ENCODE measurements at places on chromosomes 1 and 21. TPM values are rescaled to one million over a fixed set of nuclear protein-coding genes. Genes with fewer than 3 reads are reported as not detected.

Gene CSF3R
- total RNA-seq, result 10.3 TPM

Gene EDN2
- total RNA-seq, result 1.6 TPM

DNA sequence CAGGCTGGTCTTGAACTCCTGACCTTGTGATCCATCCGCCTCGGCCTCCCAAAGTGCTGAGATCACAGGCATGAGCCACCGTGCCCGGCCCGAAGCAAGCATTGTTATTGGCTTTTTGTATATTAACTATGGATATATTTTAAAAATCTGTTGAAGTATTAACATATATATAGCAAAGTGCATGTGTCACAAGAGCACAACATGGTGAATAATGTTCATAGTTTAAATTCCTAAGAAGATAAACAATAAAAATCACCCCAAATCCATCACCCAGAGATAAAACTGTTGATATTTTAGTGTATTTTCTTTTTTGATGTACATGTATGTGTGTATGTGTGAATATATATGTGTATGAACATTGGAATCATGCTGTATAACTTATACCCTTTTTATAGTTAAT lies 9.1 kb upstream of the FOXE3 start:
- no peak for DNase-seq
- H3K36me3 ChIP-seq, result no peaks in the 10 kb centered on the region
- no peaks in the 10 kb centered on the region for H3K27me3 ChIP-seq
- H3K4me3 ChIP-seq, result no peak overlapping the region

DNA sequence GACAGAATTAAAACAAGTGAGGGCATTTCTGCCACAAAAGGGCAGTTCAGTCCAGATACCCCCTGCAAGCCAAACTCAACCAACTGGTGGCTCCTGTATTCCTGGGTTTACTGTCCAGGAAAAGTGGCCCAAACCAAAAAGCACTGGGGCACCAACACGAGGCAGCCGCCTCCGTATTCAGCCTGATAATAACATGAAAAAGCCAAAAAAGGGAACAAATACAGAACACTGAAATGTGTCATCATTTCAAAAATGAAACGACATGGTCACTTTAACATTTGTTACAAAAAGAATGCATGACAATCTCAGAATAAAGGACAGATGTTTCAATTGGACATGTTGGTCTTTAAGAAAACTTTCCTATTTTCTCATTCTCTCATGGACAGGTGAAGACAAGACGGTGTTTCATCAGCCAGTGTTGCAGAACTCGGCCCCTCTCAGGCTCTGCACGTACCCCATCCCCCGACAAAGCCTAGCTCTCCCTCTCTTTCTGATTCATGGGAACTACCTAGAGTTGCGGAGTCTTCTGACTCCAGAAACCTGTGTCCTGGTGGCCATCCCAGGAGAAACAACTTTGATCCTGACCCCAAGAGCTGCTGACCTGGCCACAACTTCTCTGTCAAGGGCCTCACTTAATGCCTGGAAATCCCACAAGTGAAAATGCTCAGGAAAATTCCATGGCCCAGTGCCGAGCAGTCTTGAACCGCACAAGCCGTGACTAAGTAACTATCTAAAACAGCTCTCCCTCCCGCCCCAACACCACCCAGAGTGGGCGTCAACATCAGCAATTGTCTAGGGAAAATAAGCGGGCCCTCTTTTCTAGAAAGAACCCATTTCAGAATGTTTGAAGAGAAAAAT lies 27.1 kb downstream of the ZBTB17 start:
- DNase-seq, result no peak
- peak overlapping the region; percentile 2 for H3K27ac ChIP-seq
- no peaks in the 10 kb centered on the region for H3K27me3 ChIP-seq
- H3K4me1 ChIP-seq, result no peaks in the 10 kb centered on the region

GRCh38 chr1:180227861-180228647 lies 2.0 kb upstream of the LHX4 start:
- DNase-seq, result no peak
- peaks cover 11% of the 10 kb centered on the region for H3K4me1 ChIP-seq
- H3K36me3 ChIP-seq, result no peaks in the 10 kb centered on the region
- no peak overlapping the region for H3K4me3 ChIP-seq
